T-helper 2 cell treated with Interferon-gamma antibody and Interleukin-4, amounts not matched to agents 100 ng/mL and 5 ng/mL, for 36 hours (primary cell): ENCODE measurements at places on chromosomes 2 and 18. TPM values are rescaled to one million over a fixed set of nuclear protein-coding genes. Genes with fewer than 3 reads are reported as not detected.

The MTCL1 gene
- 0.91 and 0.93 TPM in 2 replicates for total RNA-seq

The LYPD6B gene
- not detected in 2 replicates for total RNA-seq

The APCDD1 gene
- not detected in 2 replicates for total RNA-seq

The RASGRP3 gene
- total RNA-seq, result 5.2 and 7.1 TPM in 2 replicates

The DAPL1 gene
- total RNA-seq, result not detected in 2 replicates

The CXCR4 gene
- total RNA-seq, result 94.2 and 97.6 TPM in 2 replicates

The SERPINB12 gene
- not detected in 2 replicates for total RNA-seq

The IL37 gene
- not detected in 2 replicates for total RNA-seq

The GKN1 gene
- not detected in 2 replicates for total RNA-seq

The AOX1 gene
- total RNA-seq, result 0.20 TPM in 1 of 2 replicates, not detected in the other

The PDE6D gene
- total RNA-seq, result 34.6 and 34.8 TPM in 2 replicates

The MC5R gene
- 0.09 TPM in 1 of 2 replicates, not detected in the other for total RNA-seq

The KIF5C gene
- 12.5 and 12.8 TPM in 2 replicates for total RNA-seq

The GALR1 gene
- not detected in 2 replicates for total RNA-seq

The RESP18 gene
- total RNA-seq, result not detected in 2 replicates

The RPRM gene
- not detected in 2 replicates for total RNA-seq

The ANKAR gene
- total RNA-seq, result 5.0 and 7.4 TPM in 2 replicates

The TANC1 gene
- total RNA-seq, result 0.20 TPM in 2 replicates

The OTX1 gene
- not detected in 2 replicates for total RNA-seq

The SCN9A gene
- 1.9 and 2.7 TPM in 2 replicates for total RNA-seq

The ATP8B1 gene
- not detected in 2 replicates for total RNA-seq

The AP1S3 gene
- total RNA-seq, result 8.8 and 10.8 TPM in 2 replicates

The SLC4A1AP gene
- total RNA-seq, result 23.8 and 26.3 TPM in 2 replicates

The CCDC142 gene
- total RNA-seq, result 30.4 and 32.0 TPM in 2 replicates

The SP5 gene
- total RNA-seq, result 0.09 TPM in 1 of 2 replicates, not detected in the other

The DRC1 gene
- total RNA-seq, result not detected in 2 replicates

The CCDC121 gene
- 1.1 and 1.2 TPM in 2 replicates for total RNA-seq

The GALNT3 gene
- 23.7 and 24.8 TPM in 2 replicates for total RNA-seq

The FBXO48 gene
- total RNA-seq, result 1.9 and 2.2 TPM in 2 replicates

The CNGA3 gene
- not detected in 2 replicates for total RNA-seq

The SAG gene
- total RNA-seq, result 0.02 and 0.34 TPM in 2 replicates

The RELCH gene
- total RNA-seq, result 38.0 and 40.3 TPM in 2 replicates

The ASTL gene
- total RNA-seq, result 0.45 TPM in 1 of 2 replicates, not detected in the other

The PDE1A gene
- total RNA-seq, result not detected in 2 replicates

The CCT7 gene
- total RNA-seq, result 321 and 361 TPM in 2 replicates

The AAK1 gene
- total RNA-seq, result 111 and 113 TPM in 2 replicates

The TDRD15 gene
- not detected in 2 replicates for total RNA-seq

The TMBIM1 gene
- 86.1 and 89.3 TPM in 2 replicates for total RNA-seq

The ADRA2B gene
- total RNA-seq, result 0.07 and 0.09 TPM in 2 replicates

The CYS1 gene
- 0.70 and 0.73 TPM in 2 replicates for total RNA-seq

The ZNF2 gene
- total RNA-seq, result 3.5 and 3.6 TPM in 2 replicates

The CLEC4F gene
- not detected in 2 replicates for total RNA-seq

The TNFRSF11A gene
- total RNA-seq, result 29.6 and 30.8 TPM in 2 replicates

The HTR2B gene
- total RNA-seq, result 1.2 and 1.3 TPM in 2 replicates

The KCNK3 gene
- not detected in 2 replicates for total RNA-seq

The UGT1A8 gene
- not detected in 2 replicates for total RNA-seq

The HOXD12 gene
- not detected in 2 replicates for total RNA-seq

The CRYGD gene
- total RNA-seq, result not detected in 2 replicates

The OTOF gene
- 12.1 TPM in 2 replicates for total RNA-seq

The LIPG gene
- total RNA-seq, result 0.64 TPM in 1 of 2 replicates, not detected in the other

The SATB2 gene
- 0.07 and 0.14 TPM in 2 replicates for total RNA-seq

The STARD6 gene
- total RNA-seq, result 0.27 TPM in 1 of 2 replicates, not detected in the other

The TPGS2 gene
- total RNA-seq, result 97.5 and 103 TPM in 2 replicates
